ENCODE measurements at places on chromosomes 11 and 22.

- no peak for DNase-seq
Observed at GRCh38 chr11:103849366-103849765, 187.1 kb upstream of the DDI1 start.

- no peak for DNase-seq
Observed at GRCh38 chr11:74638869-74639268, 46.5 kb downstream of the POLD3 start.

- no peak for DNase-seq
Observed at GRCh38 chr11:126917531-126918204, 82.9 kb downstream of the KIRREL3 start.

DNA sequence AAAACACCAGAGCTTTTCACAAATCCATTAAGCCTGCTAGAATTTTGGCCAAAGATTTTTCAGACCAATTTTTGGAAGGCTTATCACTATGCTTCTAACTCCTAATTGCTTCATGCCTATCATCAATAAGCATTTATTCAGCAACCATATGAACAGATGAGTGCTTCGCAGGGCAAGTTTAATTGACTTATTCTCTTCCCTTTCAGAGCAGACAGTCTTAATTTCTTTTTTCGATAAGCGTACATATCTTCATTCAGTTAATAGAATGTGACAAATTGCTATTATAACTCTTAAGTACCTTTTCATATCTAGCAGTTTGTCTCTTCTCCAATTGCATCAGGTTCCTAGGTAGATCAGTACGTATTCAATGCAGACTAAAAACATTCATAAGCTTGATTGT lies 298.4 kb upstream of the ANO5 start:
- DNase-seq, result no peak

DNA sequence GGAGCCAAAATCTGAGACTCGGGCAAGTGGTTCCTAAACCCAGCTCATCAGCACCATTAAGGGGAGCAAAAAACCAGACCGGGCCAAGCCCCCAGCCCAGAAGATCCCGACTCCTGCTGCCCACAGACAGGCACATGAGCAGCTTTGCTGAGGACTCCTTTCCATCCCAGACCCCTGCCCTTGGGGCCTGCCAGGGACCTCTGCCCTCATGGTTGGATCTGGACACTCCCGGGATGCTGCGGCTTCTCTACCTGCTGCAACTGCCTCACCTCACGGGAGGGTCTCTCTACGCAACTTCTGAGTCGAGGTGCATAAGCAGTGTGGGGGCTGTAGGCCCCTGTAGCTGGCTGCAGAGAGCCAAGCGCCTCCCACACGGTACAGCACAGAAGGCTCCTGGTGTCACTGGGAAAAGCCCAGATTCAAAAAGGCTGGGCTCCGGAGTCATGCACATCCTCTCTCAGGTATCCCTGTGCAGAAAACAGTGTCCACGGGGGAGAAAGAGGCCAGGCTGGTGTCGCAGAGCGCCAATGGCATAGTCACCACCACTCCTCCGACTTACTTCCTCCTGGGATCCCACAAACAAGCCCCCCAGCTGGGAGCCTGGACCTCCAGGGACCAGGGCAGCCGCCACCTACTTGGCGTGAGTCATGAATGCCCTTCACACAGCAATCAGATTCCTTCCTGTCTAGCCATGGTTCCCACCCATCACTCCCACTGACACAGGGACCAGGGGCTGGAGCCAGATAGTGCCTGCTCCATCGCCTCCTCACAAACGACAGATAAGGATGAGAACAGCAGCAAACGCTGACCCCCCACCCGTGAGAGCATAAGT lies 122.1 kb downstream of the BCR start:
- DNase-seq, result no peak

DNA sequence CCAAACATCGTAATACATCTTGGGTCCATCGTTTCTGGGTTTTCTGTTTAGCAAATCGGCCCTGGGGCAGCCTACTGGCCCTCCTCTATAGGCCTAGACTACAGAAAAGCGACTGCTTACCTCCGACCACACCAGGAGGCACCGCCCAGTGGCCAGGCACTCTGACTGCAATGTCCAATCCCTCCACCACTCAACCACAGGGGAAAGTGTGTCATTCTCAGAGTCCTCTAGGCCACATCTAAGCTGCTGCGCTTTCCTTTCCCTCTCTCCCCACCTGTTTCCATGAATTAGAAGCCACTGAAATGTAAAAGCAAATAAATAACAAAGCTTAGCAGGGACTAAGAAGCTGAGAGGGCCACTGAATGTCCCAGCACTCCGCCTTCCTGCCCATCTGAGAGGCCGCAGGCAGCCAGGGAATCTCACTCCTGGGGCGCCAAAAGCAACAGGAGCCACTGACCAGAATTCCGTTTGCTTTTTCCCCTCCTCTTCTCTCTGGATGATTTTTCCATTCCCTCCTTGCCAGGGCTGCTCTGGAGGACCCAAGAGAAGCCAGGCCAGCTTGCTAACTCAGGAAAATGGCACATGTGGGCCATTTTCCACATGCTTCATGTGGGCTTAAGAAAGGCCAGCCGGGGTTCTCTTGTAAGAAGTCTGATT lies 50.1 kb upstream of the FLI1 start:
- no peak for DNase-seq

DNA sequence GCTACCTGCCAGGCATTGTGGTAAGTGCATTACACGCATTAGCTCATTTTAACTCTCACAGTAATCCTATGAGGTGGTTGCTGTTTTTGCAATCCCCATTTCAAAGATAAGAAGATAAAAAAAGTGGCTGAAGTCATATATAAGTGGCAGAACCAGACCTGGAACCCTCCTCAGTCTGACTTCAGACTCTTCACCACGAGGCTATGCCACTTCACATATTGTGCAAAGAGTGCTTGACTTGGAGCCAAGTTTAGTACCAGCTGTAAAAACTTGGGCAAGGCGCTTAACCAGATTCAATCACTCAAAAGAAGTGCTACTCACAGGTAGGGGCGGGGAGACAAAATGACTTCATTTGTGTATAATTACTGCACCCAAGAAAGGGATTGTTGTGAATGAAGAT lies 15.3 kb downstream of the BPIFC start:
- DNase-seq, result no peak

DNA sequence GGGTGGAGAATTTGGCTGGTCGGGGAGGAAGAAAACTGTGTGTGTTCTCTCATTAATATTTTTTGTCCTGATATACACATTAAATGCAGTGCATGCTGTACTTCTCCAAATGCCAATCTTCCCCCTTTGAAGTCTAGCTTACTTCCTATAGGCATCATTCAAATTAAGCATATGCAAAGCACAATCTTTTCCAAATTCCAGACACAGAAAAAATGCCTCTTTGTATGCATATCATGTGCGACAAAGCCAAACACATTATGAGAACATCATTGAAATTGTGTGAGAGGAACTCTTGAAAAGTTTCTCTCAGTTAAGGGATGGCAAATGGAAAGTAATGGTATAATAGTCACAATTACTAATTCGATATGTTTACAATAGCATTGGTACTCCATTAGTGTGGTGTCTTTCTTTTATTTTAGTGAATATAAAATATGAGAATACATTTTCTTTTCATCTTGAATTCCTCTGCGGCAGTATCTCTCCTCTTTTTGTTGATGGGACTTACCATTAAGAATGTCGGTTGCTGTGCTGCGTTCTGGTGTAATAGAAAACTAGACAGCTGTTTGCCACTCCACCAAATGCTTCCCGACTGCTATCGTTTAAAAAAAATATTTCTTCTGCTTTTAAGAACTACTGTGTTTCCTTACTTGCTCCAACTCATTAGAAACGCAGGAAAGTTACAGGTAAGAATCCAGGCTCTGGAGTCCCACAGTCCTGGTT lies 19.3 kb upstream of the NRIP3 start:
- no peak for DNase-seq

- no peak for DNase-seq
Observed at GRCh38 chr22:32839831-32840584, 38.5 kb downstream of the TIMP3 start.

DNA sequence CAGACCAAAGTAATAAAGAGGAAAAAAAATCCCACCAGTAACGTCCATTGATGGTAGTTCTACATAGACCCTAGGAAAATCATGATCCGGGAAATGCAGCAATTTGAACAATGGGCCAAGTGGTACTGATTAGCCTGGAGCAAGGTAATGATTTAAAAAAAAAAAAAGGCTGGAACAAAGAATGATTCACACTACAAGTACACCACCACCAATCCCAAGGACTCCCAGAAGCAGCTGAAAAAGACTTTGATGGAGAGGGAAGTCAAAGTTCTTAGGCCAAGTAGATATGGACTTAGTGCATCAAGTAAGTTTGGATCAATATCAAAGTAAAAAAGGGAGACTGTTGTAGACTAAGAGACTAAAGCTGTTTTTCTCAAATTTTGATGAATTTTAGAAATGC lies 11.8 kb downstream of the KCTD14 start:
- no peak for DNase-seq

GRCh38 chr11:4903484-4903883 lies at the start of gene OR51A7:
TSS of gene OR51A7 (plus strand) at chr11:4903783. CDS start at chr11:4907370, 3,587 bp downstream.
- peak; percentile 7 for DNase-seq

GRCh38 chr11:87137711-87138110 lies 100.0 kb downstream of the TMEM135 start:
- no peak for DNase-seq

GRCh38 chr11:110077831-110078325 lies 15.3 kb upstream of the ZC3H12C start:
- DNase-seq, result no peak

- no peak for DNase-seq
Observed at GRCh38 chr11:46252373-46252914, 25.0 kb upstream of the CREB3L1 start.

DNA sequence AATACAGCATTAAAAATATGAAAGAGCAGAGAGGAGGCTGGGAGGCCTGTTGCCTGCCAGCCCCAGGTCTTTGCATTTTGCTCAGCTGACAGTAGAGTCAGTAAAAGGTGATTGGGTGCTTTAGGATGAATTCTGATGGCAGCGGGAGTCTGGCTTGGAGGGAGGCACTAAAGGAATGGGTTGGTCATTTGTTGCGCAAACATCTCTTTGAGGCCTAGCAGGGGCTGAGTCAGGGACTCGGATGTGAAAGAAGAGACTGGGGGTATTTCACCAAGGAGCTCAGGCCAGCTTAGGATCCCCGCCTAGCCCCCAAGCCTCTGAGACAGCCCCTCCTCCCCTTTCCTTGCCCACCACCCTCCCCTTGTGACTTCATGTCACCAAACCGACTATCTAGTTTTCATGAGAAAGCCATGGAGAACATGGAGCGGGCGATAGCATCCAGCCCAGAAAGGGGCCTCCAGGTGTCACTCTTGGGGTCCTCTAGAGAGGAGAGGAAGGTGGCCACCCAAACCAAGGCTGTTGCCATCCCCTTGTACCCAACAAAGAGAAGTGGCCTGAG lies 9.7 kb downstream of the DGKZ start:
- no peak for DNase-seq

DNA sequence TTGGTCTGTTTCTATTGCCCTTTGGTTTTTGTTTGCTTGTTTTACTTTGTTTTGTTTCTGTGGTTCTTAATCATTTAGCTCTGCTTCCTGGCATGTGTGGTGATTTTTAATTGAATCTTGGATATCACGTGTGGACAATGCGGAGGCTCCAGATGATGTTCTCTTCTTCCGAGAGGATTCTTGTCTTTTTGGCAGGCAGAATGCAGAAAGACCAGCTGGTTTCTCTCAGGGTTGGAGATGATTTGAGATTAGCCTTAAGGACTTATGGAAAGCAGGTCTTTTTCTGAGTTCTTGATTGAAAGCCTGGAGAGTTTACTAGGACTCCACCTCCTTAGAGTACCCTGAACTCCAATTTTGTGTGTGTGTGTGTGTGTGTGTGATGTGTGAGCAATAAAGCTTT lies 21.0 kb upstream of the ANO1 start:
- DNase-seq, result no peak

DNA sequence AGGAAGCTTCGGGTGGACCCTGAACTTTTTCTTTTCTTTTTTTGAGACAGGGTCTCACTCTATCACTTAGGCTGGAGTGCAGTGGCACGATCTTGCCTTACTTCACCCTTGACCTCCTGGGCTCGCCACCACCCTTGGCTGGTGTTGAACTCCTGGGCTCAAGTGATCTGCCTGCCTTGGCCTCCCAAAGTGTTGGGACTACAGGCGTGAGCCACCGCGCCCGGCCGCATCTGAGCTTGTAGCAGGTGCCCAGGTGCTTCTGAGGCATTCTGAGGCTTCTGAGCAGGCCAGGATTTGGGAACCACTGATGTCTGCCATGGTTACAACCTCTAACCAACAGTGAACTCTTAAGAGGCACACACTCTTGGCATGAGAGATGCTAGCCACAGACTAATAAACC lies 5.1 kb downstream of the USP35 start:
- no peak for DNase-seq

DNA sequence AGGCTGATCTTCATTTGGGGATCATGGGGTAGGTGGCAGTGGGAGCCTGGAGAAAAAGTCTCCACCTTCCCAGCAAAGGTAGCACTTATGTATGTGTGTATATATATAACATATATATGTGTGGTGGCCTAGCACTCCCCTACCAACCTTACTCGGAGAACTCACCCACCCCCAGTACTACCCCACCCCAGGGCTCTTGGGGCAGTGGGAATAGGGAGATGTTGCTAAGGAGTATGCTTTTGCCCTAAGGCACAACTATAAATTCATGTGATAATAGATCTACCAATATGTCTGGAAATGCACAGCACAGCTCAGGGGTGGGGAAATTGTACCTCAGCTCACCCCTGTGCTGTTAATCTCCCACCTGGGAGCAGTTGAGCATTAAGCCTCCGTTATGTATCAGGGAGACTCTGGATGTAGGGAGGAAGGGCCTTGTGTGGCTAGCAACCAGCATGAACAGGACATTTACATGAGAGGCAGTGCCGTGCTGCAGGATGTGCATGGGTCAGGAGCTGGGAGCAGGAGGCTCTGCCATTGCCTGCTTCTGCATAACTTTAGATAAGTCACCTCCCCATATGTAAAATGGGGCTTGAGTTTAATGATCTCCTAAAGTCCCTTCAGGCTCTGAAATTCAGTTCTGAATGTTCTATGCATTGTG lies 57.3 kb downstream of the C11orf91 start:
- DNase-seq, result no peak

- no peak for DNase-seq
Observed at GRCh38 chr22:25621986-25622385, 57.5 kb downstream of the GRK3 start.

DNA sequence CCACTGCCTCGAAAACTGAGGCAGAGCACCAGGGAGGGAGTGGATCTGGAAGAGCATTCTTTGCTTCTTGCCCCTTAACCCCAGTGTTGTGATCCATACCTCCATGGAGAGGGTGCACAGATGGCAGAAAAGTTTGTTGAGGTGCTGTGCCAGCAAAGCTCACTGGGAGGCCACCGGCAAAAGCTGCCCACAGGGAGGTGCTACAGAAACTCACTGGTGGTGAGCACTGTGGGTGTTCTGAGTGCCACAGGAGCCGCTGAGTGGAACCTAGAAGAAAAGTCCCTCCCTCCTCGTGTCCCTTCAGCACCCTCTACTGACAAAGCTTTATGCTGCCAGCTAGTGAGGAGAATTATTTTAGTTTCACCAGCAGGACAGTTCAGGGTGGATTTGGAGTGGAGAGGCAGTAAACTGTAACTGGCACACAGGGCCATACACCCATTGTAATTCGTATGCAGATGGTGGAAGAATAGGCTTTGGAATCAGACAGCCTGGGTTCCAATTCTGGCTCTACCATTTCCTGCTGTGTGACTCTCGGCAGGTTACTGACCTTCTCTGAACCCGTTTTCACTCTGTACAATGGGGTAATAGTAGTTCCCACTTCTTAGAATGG lies 84.6 kb downstream of the SWAP70 start:
- DNase-seq, result peak; percentile 68

All from germinal center (tissue), 1 donor.